ENCODE measurements at places on chromosomes 1 and 21.

DNA sequence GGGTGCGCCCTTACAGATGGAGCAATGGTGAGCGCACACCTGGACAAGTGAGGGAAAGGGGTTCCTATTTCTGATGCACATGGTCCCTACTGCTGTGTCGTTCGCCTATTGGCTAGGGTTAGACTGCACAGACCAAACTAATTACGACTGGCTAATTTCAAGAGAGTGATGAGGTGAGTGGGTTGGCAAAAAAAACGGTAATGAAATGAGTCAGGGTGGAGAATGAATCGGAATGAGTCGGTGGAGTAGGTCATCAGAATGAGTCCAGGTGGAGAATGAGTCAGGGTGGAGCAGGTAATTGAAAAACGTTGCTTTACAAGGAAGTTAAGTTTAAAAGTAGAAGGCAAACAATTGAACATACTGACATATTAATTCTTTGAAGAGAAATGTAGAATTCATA, 79.8 kb downstream of the WDR4 start:
- no peak for DNase-seq

DNA sequence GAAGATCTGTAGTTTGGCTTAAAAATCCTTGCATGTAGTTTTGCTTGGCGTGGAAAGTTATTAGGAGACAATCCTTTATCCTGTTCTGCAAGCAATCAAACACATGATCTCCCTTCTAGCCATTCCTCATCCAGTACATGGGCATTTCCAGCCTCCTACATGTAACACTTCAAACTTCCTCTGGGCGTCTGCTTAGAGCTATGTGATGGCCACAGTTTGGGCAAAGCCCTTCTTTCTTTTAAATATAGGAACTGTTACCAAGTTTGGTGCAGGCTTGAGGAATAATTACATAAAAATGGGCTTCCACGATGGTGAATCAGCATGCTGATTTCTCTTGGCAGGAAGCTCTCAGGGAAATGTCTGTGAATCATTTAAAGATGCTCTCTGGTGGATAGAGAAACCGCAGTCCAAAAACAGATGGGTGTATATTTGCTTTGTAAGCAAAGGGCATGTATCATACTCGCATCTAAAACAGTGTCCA, 176.9 kb upstream of the FMN2 start:
- no peak for DNase-seq

DNA sequence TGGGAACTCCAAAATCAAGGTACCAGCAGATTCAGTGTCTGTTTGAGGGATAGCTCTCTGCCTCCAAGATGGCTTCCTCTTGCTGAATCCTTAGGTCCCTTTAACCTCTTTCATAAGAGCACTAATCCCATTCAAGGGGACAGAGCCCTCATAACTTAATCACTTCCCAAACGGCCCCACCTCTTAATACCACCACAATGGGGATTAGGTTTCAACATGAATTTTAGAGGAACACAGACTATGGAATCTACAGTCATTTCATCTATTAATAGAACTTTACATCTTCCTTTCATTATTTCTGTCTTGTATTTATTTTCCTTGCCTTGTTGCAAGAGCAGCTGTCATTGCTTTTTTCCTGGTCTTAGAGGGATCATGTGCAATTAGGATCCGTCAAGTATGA, 30.3 kb downstream of the HOOK1 start:
- DNase-seq = no peak

GRCh38 chr1:25563330-25564215, 20.2 kb downstream of the LDLRAP1 start:
- DNase-seq = no peak

DNA sequence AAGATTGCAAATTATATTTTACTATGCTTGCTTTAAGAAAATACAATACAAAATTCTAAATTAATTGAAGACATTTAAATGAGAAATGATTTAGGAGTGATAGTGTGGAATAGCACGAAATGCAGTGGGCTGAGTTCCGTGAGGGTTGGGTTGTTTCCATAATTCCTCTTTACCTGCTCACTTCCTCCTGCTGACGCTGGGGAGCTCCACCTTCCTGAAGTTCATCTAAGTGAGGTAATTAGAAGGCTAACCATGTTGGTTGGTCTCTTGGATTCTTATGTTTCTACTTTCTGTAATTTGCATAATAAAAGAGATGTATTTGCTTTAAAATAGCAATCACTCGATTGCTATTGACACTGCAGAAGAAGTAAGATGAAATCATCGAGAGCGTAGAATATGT, 4.7 kb downstream of the OR14I1 start:
- DNase-seq = no peak

DNA sequence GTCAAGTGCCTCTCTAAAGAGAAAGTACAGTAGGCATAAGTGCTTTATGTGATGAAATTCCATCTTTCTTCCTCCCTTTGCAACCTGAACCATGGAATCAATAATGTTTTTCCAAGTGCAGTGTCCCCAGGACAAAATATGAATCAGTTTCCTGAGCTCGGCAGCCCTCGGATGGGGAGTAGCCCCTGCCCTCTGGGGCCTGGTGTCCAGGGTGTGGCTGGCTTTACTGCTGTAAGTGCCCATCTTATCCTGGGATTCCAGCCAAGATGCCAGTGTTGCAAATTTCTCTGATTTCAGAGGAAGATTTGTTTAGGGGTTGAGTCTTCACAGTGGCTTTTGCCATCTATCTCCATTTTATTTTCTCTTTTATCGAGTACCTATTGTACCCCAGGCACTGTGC, 40.5 kb upstream of the SRP9 start:
- DNase-seq = no peak

GRCh38 chr1:19414515-19415121, 70.7 kb downstream of the CAPZB start:
- no peak for DNase-seq

GRCh38 chr1:75079538-75080290, 54.5 kb upstream of the LHX8 start:
- no peak for DNase-seq

DNA sequence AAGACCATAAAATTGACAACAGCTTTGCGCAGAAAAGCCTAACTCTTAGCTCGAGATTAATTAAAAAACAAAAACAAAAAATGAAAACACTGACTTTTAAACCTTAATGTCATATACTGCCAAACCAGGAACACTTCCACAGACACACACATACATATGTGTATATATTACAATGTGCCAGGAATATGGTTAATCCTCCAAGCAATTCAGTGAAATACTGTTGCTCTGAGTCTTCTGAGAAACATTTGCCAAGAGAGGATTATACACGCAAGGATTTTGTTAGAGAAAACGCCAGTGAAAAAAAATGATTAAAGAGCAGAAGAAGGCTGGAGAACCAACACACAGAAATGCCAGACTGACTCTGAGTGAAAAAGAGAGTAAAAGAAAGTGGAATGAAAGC, 116.7 kb upstream of the CHRM3 start:
- DNase-seq = no peak

DNA sequence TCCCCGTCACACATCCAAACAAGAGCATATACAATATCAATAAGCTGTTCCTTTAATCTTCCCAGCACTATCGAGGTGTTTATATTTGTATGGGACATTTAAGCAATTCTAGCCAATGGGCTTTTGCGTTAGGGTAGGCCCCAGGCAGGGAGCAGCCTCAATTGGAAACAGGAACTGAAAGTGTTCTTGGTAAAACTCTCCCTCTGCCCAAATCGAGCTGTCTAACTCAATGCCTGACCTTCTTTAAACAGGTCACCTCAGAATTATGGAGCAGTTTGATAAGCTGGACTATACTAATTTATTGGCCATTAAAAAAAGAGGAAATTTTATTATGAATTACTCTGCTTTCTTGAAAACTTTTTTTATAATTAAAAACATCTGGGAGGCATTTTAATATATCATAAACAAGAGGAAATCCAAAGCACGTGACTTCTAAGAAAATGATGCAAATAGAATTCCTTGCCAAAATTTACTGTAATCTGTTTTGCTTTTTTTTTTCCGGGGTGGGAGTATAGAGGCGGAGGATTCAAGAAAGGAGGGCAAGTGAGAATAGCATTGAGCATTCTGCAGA, 498.1 kb downstream of the LMO4 start:
- DNase-seq = peak; percentile 29

DNA sequence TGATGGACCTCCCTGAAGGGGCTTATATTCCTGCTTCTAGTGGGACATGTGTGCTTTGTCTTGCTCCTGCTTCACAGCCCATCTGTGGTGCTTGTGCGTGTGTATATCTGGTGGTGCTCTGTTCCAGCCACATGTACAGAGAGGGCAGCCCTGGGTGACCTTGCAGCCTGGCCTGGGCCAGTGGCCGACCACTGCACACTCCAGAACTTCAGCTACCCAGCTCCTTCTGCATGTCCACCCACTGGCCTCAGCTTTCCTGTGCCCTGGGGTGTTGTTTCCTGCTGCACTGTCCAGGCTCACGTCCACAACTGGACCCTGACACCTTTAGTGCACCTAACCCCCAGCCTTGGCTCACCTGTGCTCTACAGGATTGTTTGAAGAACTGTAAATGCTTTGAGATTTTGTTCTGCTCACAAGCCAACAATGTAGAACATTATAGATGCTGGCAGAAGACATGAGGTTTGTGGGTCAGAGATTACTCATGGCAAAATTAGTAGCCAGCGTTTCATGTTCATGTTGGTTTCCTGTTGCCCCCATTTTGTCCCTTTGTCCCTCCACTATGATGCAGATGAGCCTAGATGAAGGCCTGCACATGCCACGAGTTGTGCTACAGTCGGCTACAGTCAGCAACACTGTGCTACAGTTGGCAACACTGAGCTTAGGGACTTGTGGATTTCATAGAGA, 5.3 kb upstream of the S100B start:
- DNase-seq = no peak

DNA sequence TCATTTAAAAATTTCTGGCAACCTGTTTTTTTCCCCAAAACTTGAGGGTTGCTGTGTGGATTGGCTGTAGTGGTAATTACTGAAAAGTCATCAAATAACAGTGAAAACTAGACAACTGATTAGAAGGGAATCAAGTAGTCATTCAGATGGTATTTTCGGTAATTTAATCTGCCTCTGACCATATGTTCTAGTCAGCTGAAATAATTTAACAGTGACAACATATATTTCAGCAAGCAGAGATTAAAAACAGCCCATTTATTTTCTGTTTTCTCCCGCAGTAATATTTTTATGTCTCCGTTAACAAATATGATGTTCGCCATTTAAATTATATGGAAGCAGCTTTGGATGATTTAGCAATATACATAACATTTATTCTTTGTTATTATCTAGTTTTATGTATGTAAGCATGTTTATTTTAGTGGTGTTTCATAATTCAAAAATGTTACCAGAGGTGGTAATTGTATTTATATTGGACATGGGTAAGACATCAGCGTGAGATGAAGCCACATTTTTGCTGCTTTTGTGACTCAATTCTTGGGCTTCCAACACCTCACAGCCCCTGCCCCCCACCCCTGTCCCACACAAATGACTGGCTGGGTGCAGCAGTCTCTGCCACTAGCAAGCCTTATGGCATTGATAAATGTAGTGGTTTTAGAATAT, 104.4 kb downstream of the GALNT2 start:
- no peak for DNase-seq

DNA sequence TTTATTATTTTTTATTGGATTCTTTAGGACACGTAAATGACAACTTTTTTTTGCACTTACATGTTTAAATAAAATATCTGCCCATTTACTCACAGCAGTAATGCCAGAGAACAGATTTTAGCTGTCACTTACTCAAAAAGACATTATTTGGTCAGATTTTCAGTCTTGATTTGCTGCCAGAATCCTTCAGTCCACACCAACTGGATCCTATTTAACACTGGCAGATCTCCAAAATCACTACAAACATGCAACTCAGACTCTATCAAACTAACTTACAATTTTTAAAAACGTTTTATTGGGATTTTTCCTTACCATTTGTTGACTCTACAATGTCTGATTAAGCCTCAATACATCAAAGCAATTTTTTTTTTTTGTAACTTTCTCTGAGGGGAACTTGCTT, 11.1 kb downstream of the ATP6V1G3 start:
- no peak for DNase-seq

DNA sequence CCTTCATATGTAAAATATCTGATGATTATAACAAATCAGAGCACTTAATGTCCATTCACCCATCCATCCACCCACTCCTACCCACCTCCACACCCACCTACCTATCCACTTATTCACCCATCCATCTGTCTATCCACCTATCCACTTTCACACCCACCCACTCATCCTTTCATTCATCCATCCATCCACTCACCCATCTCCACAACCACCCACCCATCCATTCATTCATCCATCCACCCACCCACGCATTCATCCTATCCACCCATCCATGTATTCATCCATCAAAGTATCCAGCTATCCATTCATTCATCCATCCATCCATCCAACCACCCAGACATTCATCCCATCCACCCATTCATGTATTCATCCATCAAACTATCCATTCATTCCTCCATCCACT, 466.1 kb downstream of the AJAP1 start:
- DNase-seq = no peak

DNA sequence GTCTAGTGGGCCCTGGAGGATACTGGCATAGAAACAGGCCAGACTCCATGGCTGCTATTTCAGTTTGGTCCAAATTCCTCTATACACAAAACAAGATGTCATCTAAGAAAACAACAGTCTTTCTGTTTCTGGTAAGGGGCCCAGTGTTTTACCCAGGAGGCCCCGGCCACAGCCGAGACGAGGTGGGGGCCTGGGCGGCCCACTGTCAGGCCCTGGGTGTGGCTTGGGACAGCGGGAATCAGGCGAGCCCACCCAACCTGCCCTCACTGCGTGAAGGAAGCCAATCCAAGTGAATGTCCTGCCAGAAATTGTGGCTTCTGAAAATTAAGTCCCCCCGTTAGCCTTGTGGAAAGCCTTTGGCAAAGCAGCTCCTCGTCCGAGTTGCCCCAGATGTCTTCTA, 31.2 kb upstream of the GPR153 start:
- no peak for DNase-seq

- DNase-seq = no peak
These were observed 236.9 kb upstream of the DPYD start for GRCh38 chr1:98157524-98158313.

DNA sequence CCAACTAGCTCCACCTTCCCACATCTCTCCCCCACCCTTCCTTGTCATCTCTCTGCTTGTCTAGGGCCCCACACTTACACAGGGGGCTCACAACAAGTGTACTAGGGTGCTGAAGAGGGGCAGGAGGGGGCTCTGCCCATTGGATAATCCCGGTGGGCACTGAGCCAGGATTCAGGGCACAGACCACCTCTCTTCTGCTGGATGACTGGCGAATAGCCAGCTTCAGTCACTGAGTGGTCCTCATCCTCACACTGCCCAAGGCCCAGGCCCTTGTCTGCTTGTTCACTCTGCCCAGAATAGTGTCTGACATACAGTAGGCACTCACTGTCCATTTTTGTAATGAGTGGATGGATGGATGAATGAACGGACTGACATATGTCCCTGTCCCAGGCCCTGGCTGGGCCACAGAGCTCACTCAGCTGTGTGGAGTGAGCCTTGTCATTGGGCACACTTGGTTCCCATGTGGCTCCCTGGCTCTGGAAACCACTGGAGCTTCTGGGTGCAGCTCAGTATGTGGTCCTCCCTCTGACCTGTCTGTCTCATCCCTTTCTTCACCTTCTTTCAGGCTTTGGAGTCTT, 36.6 kb downstream of the FOXO6 start:
- DNase-seq = no peak
